ENCODE measurements at places on chromosomes 1 and 21.

DNA sequence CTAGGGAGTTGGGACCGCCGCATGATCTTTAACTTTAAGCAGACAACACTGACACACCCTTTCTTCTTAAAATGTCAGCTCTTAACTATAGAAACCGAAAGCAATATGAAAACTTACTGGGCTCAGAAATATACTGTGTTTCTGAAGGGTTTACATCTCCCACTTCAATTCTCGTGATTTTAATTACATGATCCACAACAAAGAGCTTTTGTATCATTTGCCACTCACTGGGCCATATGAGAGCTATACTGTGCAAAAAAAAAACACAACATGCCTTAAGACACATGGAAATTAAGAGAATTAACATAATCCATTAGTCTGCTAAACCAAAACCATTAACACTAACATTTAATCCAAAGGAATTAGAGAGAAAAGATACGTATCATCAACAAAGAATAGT lies 35.0 kb upstream of the RAP1GAP start:
- DNase-seq = no peak

GRCh38 chr21:37367703-37368540 lies 1.3 kb downstream of the DYRK1A start:
- peak; percentile 29 for DNase-seq

GRCh38 chr21:44534688-44535087 lies 5.3 kb downstream of the KRTAP10-1 start:
- DNase-seq = no peak

GRCh38 chr21:44734841-44735240 lies 23.5 kb upstream of the TSPEAR start:
- DNase-seq = no peak

- no peak for DNase-seq
Observed at GRCh38 chr1:13793088-13793730, 93.2 kb downstream of the PRDM2 start.

- no peak for DNase-seq
Observed at GRCh38 chr1:36951292-36951750, 83.0 kb downstream of the GRIK3 start.

DNA sequence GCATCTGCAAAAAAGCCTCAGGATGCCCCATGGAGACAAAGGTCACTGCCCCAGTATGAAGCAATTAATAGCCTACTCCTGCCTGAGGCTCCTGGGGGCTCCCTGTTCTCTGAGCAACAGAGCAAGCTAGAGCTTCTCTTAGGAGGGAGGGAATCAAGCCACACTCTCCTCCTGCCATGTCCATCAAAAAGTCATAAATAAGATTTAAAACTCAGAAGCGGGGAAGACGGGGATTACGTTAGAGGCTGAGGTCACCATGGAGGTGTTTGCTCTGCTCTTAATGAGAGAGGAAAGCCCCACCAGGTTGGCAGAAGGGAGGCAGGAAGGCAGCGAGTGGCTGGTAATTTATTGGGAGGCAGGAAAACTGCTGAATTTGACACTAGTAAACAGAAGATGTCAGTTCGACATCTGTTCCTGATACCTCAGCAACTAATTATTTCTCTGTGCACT lies 98.4 kb upstream of the TNR start:
- DNase-seq = peak; percentile 34

DNA sequence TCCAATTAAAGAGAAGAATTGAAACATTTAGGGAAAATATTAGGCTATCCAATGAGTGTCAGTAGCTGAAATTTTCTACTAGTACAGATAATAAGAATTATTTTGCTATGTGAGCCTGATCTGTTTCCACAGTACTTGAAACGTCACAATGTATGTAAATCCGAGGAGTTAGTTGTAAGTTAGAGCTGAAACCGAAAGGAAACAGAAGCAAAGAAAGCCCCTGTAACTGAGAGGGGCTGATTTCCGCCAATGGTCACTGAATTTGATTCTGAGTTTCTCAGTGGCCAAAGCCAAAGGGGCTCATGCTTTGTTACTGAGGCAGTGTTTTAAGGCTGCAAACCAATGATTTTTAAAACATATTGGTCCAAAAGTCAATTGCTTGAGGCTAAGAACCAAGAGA lies 168.3 kb upstream of the DUSP10 start:
- no peak for DNase-seq

- no peak for DNase-seq
Observed at GRCh38 chr1:30597711-30598110, 125.7 kb downstream of the MATN1 start.

DNA sequence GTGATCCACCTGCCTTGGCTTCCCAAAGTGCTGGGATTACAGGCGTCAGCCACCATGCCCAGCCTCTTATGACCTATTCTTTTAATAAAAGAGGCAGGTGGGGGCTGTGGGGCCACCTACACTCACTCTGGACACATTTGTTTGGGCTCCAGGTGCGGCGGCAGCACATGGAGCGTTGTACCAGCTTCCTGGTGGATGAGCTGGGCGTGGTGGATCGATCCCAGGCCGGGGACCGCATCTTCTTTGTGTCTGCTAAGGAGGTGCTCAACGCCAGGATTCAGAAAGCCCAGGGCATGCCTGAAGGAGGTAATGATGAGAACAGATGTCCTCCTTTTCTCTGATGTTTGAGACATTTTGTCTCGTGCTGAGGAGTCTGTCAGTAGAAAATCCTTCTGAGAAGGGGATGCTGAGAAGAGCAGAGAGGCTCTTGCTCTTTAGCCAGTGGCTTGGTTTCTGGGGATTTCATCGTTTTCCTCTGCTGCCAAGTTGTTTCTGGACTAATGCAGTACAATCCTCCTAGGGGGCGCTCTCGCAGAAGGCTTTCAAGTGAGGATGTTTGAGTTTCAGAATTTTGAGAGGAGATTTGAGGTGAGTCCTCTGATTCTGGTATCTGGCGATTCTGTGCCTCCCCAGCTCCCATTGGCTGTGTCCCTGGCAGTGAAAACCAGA lies 17.9 kb upstream of the MIIP start:
- no peak for DNase-seq

DNA sequence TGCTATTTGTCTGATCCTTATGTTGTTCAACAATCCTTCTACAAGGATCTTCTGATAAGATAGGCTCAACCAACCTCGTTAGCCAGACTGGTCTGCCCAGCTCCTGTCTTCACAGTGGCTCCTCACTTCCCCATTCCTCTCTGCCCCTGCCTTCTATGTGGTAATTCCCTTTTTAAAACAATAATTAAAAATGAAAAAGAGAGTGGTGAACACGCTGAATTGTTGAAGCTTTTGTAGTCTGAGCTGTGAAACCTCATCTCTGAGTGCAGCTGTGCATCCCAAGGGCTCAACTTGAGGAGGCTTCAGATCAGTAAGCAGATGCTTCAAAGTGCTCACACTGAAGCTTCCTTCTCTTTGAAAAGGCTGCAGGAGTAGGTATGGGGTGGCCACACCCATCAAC lies 70.7 kb upstream of the JUN start:
- no peak for DNase-seq

DNA sequence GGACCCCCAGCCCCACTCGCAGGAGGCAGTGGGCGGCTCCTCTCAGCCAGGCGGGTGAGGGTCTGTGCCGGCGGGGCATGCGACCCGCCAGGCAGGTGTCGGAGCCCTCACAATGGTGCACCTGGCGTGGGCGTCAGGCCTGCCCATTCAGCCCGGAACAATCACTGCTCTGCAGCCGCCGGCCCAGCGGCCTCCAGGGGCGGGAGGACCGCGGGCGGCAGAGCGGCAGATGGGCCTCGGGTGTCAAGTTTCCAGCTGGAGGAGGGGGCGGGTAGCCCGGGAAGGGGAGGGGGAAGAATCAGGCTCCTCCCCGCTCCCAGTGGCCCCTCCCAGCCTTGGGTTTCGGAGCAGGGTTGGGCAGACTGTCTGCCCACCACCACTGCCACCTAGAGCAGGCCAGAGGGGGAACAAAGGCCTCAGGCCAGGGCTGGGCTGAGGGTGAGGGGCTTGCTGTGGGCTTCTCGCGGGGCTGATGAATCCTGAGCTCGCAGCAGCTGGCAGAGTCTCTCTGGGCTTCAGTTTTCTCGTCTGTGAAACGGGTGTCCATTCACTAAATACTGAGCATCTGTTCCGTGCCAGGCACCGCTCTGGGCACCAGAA lies 39.5 kb upstream of the CASZ1 start:
- DNase-seq = peak; percentile 55

- peak; percentile 58 for DNase-seq
Observed at GRCh38 chr1:225911191-225912130, 12.6 kb downstream of the PYCR2 start.

GRCh38 chr1:100535264-100535663 lies 2.7 kb upstream of the GPR88 start:
- DNase-seq = no peak

GRCh38 chr21:26815197-26815596 lies 30.0 kb downstream of the ADAMTS1 start:
- DNase-seq = no peak

GRCh38 chr1:22107126-22107525 lies 35.8 kb downstream of the WNT4 start:
- no peak for DNase-seq

DNA sequence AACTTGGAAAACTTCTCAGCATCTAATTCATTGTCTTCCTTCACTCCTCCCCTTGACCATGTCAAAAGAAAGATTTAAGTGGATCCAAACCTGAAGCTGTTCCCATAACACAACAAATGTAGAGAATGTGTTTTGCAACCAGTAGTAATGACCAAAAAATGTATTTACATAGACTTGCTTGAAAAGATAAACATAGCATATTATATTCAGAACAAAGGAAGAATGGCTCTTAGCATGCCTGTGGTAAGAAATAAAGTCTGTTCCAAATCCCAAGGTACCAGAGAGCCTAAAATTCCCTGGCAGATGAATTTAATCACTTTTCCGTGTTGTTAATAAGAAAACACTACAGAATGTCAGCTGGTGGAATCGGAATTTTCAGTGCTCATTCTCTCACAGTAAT lies 36.8 kb downstream of the FMO3 start:
- no peak for DNase-seq

DNA sequence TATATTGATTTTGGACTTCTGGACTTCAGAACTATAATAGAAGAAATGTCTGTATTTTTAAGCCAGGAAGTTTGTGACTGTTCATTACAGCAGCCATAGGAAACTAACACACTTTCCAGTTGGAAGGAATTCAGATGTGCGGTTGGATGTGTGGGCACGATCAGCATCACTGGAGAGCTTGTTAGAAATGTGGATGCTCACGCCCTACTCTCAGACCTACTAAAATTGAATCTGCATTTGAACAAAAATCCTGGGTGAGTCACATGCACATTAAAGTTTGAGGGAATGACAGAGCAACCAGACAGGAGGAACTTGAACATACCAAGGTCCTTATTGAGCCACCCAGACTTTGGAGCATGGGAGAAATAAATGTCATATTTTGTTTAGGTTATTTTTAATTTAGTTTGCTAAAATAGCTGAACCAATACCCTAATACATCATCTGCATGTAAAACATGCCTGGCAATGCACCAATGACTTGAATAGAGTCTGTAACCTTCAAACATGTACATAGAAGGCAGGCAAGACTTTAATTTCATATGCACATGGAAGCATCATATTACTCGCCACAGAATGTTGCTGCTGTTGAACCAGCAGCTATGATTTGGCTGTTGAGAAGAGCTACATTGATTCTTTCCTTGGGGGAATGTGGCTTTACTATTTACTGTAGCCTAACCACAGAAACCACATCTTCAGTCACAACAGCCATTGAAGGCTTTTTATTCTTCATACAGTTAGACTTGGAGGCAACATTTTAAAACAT lies 346.2 kb downstream of the BARHL2 start:
- DNase-seq = no peak

- DNase-seq = no peak
Observed at GRCh38 chr1:185062710-185063370, 17.5 kb downstream of the RNF2 start.

DNA sequence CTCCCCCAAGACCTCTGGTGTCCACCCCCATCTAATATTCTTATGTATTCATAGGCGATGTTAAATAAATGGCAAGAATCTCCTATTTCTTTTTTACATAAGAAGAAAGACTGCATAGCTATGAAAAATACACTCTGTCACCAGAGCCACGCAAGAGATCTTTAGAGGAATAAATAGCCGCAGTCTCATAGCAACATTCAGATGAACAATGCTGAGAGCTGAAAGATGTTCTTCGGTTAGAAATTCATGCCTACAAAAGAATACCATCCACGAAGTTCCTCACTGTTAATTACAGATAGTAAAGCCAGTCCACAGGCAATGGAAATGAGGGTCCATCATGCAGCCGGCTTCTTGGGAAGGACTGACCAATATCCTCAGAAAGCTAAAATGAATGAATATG lies 76.0 kb upstream of the SOD1 start:
- DNase-seq = peak; percentile 51

GRCh38 chr1:54742282-54742681 lies 22.0 kb downstream of the PARS2 start:
- no peak for DNase-seq

GRCh38 chr1:206770531-206771337 lies at the start of gene IL19:
Gene IL19, plus strand, starts transcription at chr1:206770773. Its CDS starts 65,890 bp downstream, at chr1:206836663.
- no peak for DNase-seq

GRCh38 chr1:209871430-209871829 lies 43.7 kb downstream of the UTP25 start:
- DNase-seq = no peak

DNA sequence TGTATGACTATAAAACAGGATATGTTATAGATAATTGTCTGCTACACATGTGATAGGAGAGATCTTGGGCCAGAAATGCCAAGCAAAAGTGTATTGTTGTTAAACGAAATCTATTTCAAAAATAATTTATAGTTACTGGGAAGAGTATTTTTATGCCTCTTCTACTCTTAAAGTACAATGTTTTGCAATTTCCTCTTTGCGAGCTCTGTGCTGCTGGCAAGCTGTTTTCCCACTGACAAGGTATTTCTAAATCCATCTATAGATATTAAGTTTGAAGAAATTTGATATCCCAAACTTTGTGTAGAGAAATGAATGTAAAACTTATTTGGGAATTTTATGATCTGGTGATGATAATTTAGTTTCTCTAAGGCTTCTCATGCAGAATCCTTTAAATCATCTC lies 63.3 kb upstream of the PTGFR start:
- DNase-seq = no peak

DNA sequence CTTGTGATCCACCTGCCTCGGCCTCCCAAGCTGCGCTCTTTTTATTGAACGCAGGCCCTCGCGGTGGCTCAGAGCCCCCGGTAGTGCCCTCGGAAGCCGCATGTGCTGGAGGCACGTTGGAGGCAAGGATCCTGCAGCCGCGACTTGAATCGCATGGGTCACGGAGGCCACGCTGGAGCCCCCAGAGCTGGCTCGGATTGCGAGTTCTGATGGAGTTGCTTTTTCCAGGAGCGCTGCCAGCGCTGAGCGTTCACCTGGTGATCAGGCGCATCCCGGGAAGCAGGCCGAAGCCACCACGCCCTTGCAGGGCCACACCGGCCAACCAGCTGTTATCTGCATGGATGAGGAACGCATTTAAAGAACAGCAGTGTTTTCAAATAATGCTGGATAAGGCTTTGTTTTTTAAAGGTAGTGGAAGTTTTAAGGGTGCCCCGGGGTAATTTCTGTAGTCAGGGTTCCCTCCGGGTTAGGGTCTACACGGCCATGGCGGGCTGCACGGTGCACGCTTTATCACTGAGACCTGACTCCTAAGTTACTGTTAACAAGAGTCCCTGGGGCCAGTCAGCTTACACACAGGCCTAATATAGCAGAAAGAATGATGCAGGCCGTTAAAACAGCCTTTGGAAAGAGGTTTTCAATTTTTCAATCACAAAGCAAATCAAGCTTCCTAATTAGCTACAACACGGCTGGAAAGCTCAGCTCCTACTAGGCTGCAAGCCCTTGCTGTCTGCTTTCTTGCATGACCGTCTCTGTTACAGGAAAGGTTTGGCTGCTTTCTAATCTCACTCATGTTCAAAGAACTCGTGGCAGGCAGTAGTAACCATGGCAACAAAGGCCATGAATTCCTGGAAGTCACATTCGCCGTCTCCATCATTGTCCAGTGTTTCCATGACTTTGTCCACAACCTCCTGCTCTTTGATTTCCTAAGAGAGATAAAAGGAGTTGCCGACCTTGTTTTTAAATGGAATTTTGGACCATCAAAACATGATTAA lies 6.0 kb downstream of the S100B start:
- DNase-seq = peak; percentile 96
